Osteocyte (in vitro differentiated cells): ENCODE measurements at places on chromosomes 4 and X.

- DNase-seq, result no peak
Measured at GRCh38 chr4:53654300-53654758, 63.0 kb upstream of the LNX1 start.

- DNase-seq, result peak; percentile 63
Measured at GRCh38 chrX:62923093-62923492, 428.0 kb downstream of the SPIN4 start.

DNA sequence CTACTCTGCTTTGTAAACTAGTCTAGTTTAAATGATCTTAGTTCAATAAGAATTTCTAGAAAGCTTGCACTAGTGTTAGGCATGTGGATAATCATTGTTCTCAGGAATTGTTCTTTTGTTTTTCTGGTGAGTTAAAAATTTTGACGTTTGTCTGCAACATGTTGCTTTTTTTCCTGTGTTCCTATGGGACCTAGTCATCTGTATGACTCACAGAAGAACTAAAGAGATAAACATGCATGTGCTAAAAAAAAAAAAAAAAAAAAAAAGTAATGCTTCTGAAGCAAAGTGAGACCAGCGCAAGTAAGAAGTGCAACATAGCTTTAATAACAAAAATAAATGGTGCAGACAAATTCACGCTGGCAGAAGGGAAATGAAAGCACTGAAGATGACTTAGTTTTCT is 471.2 kb downstream of the IQCM start:
- no peak for DNase-seq

DNA sequence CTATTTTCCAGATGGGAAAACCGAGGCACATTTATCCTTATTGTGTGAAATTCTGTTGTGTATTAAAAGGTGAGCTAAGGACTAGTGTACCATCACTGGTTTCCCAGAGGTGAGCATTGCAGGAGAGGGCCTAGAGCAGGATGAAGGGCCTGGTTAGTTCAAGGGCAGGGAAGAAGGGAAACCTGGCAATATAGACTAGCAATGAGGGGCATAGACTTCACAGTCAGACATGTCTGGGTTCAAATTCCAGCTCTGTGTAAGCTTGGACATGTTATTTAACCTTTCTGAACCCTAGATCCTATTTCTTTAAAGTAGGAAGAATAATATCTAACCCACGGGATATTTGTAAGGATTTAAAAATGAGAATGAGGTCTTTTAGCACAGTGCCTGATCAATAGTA is 50.8 kb downstream of the WDR19 start:
- DNase-seq, result no peak

- no peak for DNase-seq
Measured at GRCh38 chr4:70239884-70240591, 2.4 kb upstream of the CSN3 start.

GRCh38 chrX:9899640-9900111 is 67.5 kb upstream of the CLDN34 start:
- DNase-seq, result no peak

GRCh38 chr4:98794565-98795205 is 134.2 kb downstream of the EIF4E start:
- DNase-seq, result no peak

DNA sequence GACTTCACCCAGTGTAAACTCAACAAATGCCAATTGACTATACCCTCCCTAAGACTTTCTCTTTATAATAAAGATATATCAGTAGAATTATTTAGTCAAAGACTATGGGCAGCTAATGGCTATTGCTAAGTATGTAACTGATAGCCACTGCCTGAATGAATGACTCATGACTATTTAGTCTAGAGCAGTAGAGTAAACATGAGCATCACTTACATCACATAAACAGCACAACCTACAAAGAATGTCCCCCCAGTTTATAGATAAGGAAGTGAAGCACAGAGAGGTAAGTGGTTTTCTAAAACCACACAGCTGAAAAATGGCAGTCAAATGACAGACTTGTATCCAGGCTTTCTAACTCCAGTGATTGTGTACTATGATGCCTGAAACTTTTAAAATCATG is 507.0 kb downstream of the PPARGC1A start:
- no peak for DNase-seq

GRCh38 chrX:107673933-107674479 is 45.7 kb downstream of the PRPS1 start:
- peak; percentile 95 for DNase-seq

DNA sequence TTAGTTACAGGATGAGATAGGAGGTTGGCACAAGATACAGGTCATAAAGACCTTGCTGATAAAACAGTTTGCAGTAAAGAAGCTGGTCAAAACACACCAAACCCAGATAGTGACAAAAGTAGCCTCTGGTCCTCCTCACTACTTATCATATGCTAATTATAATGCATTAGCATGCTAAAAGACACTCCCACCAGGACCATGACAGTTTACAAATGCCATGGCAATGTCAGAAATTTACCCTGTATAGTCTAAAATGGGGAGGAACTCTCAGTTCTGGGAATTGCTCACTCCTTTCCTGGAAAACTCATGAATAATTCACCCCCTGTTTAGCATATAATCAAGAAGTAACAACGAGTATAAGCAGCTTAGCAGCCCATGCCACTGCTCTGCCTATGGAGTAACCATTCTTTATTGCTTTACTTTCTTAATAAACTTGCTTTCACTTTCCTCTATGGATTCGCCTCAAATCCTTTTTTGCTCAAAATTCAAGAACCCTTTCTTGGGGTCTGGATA is 1254.4 kb downstream of the PCDH7 start:
- no peak for DNase-seq

GRCh38 chr4:26719954-26720552 is 136.2 kb downstream of the TBC1D19 start:
- DNase-seq, result no peak

- peak; percentile 8 for DNase-seq
Measured at GRCh38 chr4:184357772-184358171, 116.6 kb downstream of the IRF2 start.

DNA sequence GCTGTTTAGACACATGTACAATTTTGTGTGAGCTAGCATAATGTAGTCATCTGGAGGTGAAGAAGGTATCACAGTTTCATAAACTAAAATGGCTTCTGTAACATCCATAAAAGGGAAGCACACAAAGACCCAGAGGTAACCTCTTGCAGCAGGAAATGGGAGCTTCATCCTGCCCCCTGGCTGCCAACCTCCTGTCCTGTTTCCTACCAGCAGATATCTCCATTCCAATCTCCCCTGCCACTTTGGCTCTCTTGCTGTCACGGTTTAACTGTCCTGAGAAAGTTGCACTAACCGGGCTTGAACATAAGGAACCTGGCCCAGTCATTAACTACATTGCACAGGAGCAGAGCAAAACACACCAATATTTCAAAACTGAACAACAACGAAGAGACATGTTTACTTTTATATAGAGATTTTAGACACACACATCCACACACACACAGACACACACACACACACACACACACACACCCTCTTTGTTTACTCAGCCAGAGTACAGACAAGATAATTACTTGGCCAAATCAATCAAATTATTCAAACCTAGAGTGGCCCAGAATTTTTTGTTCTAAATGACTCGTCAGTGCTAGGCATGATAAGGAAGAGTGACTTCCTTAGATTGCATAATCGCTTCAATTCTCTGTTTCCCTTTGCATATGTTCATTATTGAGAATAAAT is 24.2 kb downstream of the MID2 start:
- DNase-seq, result no peak

- DNase-seq, result no peak
Measured at GRCh38 chr4:53067125-53067802, 205.1 kb downstream of the RASL11B start.

DNA sequence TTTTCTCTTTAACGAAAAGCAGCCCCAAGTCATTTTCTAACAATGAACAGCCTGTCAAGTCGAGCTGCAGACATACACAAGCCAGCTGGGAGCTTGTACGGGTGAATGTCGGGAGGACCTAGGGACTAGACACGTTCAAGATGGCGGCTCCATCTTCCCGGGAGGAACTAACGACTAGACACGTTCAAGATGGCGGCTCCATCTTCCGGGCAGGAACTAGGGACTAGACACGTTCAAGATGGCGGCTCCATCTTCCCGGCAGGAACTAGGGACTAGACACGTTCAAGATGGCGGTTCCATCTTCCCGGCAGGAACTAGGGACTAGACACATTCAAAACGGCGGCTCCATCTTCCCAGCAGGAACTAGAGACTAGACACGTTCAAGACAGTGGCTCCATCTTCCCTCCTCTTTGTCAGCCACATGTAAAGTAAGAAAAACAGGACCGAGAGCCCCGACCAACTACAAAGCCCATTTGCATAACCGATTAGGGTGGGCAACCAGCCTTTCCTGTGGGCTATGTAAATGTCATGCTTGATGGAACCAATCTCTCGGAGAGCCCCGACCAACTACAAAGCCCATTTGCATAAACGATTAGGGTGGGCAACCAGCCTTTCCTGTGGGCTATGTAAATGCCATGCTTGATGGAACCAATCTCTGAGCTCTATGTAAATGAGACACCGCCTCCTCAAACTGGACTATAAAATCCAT is 175.5 kb downstream of the DHRSX start:
- no peak for DNase-seq

DNA sequence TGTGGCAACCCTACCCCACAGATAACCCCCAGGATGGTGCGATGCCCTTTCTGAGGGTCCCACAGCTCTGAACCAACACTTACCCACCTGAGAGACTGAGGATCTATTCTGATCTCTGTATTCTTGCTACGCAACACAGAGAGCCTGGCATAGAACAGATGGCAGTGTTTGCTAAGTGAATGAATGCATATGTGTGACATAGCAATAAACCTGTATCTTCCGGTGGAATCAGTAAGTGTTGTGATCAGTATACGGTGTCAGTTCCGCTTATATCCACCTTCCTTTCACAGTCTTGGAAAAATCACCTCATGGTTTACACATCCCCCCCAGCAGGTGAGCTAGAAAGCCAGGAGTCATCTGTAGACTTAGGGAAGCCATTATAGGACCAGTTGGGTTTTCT is 5.9 kb upstream of the HSD17B10 start:
- no peak for DNase-seq

DNA sequence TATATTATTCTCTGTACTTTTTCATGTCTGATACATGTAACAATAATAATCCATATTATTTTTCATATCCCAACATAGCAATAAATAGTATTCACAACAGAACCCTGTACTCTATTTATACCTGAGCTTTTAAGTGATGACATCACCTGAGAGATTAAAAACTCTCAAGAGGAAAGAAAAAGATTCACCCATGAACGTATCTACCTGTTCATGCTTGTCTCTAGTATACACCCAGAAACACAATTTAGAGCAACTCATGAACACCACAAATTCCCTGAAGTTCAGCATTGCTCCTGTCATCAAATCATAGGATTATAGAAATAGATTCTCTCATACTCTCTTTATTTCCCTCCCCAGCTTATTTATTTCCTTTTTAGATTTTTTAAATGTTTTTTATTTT is 185.9 kb downstream of the GABRB1 start:
- no peak for DNase-seq

DNA sequence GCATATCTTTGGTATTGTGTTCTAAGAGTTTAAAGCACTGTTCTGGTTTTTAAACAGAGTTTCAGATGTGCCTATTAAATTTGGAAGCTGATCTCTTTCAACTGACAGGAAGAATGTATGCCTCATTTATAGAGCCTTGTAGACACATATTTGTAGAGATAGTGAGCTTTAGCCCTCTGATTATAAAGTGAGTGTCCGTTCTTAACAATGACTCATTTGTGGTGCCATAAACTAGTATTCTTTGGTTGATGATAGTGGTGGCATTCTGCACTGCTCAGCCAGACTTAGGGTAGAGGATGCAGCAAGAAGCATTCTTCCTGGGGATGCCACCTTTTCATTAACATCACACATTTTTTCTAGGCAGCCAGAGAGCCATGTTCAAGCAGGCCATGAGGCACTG is 121.7 kb downstream of the TLL1 start:
- DNase-seq, result no peak

DNA sequence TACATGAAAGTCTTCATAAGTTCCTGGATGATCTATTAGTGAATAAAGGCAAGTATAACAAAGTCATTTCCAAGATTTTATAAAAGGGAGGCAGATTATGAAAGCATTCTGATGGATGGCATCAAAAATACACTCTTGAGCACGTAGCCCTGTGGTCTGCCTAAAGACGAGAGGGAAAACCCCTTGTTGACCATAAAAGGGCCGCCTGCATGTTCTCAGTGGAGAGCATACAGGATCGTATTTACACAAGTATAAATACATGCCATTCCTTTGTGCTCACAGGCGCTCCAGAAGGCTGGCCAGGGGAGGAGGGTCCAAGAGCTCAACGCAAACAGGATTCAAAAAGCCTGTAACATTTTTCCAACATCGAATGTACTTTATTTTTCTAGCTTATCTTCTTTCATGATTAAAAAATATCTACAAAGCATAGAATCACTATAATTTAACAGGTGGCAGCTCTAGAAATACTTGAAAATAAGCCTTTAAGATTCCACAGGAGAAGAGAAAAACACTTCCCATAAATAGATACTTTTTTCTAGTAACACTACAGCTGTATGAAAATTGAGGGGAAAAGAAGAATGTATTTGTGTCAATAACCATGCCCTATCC is 29.6 kb downstream of the PDGFC start:
- peak; percentile 85 for DNase-seq

DNA sequence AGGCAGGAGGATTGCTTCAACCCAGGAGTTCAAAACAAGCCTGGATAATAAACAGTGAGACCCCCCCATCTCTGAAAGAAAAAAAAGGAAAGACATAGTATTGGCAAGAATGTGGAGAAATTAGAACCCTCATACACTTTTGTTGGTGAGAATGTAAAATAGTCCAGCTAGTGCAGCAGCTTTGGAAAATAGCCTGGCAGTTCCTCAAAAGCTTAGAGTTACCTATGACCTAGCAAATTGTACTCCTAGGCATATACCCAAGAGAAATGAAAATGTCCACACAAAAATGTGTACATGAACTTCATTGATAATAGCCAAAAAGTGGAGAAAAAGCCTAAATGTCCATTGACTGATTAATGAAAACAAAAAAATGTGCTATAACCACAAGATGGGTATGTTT is 21.3 kb downstream of the THAP9 start:
- DNase-seq, result no peak

- no peak for DNase-seq
Measured at GRCh38 chr4:100175858-100176257, 14.4 kb downstream of the DDIT4L start.

DNA sequence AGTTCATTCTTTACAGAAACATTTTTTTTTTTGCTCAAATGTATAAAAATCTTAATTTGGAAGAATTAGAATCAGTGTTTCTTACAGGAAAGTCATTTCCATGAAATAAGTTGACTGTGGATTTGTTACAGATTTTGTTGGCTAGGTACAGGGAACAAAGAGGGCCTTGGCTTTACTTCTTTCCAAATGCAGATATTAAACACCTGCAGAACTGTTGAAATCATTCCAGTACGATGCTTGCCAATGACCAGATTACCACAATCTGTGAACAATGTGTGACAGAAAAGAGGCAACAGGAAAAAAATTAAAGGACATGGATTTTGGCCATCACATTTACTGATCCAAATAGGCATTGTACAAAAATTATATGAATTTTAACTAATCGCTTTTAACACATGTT is 70.8 kb downstream of the ANXA10 start:
- no peak for DNase-seq

GRCh38 chr4:184441461-184442313 is 32.7 kb downstream of the IRF2 start:
- DNase-seq, result no peak

GRCh38 chr4:95102162-95102790 is 344.5 kb downstream of the BMPR1B start:
- no peak for DNase-seq

- no peak for DNase-seq
Measured at GRCh38 chr4:148510211-148510610, 68.0 kb upstream of the NR3C2 start.

GRCh38 chrX:41923978-41924683 is 777 bp upstream of the CASK start:
- DNase-seq, result no peak

- DNase-seq, result no peak
Measured at GRCh38 chrX:31117266-31117665, 45.4 kb upstream of the FTHL17 start.
